ENCODE measurements at places on chromosomes 6 and 20.

GRCh38 chr20:58173930-58174707 lies 54.3 kb downstream of the ANKRD60 start:
- no peak for DNase-seq

DNA sequence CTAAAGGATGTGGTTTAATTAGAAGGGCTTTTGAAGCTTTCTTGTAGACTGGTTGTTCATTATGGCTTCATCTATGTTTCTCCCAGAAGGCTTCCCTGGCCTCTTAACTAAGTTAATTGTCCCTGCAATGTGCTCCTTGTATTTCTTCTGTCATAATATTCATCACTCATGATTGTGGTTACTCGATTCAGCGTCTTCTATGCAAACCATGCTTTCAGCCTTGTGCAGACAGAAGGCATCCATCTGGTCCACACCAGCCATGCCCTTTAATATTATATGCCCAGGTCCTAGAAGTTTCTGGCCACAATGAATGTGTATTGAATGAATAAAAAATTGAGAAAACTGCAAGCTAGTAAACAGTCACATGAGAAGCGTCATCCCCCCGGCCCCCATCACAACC lies 163.2 kb downstream of the KHDC1L start:
- no peak for DNase-seq

DNA sequence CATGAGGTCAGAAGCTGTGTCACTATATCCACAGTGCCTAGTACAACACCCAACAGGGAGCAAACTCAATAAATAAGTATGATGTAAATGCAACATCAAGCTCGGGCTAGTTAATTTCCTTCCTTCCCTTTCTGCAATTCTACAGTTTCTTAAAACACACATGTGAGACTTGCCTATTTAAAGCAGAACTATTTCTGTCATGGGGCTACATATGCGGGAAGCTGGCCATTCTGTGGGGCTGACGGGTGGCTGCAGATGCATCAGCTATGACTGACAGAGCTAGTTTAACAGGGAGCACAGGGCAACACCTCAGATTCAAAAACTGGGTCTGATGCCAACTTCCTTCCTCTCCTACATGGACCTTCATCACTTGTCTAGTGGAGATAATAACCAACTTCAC lies 118.1 kb upstream of the ENPP5 start:
- no peak for DNase-seq

DNA sequence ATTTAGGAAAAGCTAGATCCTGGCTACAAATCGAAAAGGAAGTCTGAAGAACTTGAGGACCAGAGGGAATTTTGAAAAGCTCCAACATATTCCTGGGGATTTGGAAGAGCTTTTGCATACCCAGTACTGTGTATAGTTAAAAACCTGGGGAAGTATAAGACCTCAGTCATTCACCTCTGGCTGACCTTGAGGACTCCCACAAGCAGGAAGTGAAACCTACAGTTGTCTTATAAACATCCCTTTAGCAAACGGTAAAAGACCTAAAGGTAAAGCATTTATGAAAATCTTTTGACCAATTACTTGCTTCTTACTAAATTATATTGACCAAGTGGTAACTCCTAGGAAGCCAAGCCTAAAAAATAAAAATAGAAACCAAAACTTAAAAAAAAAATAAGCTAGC lies 175.0 kb downstream of the HAO1 start:
- no peak for DNase-seq

All from left lobe of liver (tissue), 2 donors.